Gastroesophageal sphincter (tissue), 4 donors: ENCODE measurements at places on chromosomes 11 and 22.

- no peak for ATAC-seq
These were observed 1.9 kb downstream of the CHADL start for GRCh38 chr22:41238570-41239442.

- ATAC-seq: no peak
These were observed 33.6 kb upstream of the TECTA start for GRCh38 chr11:121067453-121067852.

DNA sequence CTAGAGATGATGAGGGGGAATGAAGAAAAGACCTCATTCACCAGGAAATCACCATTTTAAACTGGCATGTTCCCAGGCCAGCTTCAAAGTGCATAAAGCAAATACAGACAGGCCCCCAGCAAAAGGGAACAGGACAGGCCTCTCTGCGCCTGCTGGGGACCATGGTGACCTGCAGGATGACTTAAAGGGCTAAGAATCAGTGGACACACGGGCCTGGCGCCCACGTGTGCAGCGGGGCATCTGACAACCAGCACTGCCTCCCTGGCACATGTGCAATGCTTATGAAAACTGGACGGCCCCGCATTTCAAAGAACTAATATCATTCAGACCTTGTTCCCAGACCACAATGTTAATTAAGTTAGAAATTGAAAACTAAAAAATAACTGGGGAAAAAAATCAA, 35.6 kb downstream of the TBX1 start:
- ATAC-seq: no peak

GRCh38 chr22:48475661-48476345, 1351.9 kb downstream of the BRD1 start:
- no peak for ATAC-seq

GRCh38 chr11:61684870-61685616, 4.9 kb downstream of the DAGLA start:
- no peak for ATAC-seq

- peak; percentile 78 for ATAC-seq
These were observed 70.6 kb upstream of the EP300 start for GRCh38 chr22:41021613-41022454.

DNA sequence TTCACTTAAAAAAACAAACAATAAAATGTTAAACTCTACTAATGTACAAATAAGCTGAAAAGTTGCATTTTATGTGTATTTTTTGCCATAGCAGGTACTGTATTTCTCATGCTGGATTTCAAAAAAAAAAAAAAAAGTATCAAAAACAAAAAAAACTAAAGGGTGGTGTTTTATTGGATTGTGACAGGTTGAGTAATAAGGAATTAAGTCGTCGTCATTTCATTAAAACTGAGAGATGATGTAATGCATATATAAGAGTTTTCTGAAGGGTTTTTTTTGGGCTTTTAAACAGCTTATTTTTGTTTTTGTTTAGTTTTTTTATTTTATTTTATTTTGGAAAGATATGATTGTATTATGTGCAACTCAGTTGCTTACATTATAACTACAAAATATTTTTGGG, 10.9 kb upstream of the ADSL start:
- ATAC-seq: no peak
